ENCODE measurements at places on chromosomes 11 and 22.

- DNase-seq = no peak
Measured at GRCh38 chr11:127620671-127621070, 620.1 kb upstream of the KIRREL3 start.

DNA sequence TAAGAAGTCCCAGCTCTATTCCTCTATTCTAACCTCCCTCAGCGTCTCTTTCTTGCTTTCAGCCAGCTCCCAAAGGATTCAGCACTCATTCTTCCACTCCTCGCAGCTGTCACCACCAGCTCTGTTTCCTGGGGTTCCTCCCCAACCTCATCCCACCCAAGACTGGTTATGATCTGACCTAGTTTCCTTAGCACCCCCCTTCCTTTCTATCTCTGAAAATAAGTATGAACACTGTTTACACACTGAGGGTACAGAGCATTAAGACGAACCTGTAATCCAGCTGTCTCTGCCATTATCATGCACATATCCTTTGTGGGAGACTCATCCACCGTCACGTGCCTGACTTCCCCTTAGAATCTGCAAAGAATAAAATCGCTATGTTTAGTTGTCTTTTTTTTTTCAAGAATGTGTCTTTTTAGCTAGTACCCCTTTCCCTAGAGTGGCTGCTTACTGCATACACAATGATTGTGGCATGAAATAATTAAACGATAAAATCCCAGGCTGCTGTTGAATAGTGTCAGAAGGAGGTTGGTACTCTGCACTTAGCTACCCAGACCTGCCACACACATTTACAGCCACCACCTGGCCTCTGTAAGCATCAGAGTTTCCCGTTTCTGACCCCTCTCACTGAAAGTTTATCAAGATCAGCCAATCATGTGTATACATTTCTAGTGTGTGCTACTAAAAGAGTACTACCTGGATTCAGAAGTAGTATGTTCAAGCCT, 26.9 kb upstream of the CSTF3 start:
- no peak for DNase-seq

GRCh38 chr11:59802639-59803176, 7.9 kb downstream of the MRPL16 start:
- DNase-seq = peak; percentile 12

- no peak for DNase-seq
Measured at GRCh38 chr22:48665311-48665995, 1162.2 kb downstream of the BRD1 start.

DNA sequence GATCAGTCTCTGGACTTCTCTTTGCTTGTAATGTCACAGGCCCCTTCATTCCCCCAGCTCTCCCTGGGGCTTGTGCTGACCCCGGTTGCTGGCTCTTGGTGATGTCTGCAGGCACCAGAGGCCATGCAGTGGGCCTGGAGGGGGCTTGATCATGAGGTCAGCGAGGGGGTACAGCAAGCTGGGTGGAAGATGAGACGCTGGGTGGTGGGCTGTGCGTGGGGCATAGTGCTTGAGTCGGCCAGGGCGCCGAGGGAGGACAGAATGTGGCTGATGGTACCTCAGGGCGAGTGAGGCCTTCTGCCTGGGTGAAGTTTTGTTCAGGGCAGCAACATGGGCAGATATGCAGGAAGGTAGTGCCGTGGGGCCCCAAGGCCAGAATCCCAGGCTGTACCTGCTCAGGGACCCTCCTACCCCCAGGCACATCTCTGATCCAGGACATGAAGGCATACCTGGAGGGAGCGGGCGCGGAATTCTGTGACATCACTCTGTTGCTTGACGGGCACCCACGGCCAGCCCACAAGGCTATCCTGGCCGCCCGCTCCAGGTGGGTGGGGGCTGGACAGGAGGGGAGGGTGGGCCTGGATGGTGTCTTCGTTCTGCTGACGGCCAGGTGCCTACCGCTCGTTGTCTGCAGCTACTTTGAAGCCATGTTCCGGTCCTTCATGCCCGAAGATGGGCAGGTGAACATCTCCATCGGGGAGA, 6.4 kb downstream of the THAP7 start:
- no peak for DNase-seq

DNA sequence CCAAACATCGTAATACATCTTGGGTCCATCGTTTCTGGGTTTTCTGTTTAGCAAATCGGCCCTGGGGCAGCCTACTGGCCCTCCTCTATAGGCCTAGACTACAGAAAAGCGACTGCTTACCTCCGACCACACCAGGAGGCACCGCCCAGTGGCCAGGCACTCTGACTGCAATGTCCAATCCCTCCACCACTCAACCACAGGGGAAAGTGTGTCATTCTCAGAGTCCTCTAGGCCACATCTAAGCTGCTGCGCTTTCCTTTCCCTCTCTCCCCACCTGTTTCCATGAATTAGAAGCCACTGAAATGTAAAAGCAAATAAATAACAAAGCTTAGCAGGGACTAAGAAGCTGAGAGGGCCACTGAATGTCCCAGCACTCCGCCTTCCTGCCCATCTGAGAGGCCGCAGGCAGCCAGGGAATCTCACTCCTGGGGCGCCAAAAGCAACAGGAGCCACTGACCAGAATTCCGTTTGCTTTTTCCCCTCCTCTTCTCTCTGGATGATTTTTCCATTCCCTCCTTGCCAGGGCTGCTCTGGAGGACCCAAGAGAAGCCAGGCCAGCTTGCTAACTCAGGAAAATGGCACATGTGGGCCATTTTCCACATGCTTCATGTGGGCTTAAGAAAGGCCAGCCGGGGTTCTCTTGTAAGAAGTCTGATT, 50.1 kb upstream of the FLI1 start:
- no peak for DNase-seq

DNA sequence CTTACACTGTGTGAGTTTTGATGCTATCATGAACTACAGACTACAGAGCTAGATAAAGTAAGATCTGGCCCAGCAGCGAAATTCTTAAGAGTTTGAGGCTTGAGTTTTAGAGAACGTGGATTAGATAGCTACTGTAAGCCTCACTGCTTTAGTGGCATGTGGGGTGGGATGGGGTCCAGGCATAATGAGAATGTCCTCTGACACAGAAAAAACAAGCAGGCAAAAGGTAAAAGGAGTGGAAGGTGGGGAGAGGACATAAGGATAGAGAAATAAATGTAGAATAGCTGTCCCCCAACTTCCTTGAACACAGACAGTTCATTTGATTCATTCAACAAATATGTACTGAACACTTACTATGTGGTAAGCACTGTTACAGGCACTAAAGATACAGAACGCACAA, 324.5 kb upstream of the PITPNB start:
- no peak for DNase-seq

DNA sequence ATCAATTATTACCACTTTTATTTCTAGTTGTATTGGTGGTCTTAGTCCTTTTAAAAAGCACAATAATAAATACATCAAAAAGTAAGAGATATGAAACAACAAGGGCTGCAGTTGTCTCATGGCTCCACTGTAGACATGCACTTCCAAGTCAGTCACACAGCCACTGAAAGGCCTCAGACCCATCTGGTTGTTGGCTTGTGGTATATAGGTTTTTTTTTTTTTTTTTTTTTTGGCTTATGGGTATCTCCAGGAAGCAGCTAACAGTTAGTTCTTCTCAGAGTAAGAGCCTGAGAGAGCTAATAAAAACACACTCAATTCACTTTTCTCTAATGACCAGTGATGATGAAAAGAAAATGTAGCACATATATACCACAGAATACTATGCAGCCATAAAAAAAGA, 6.0 kb upstream of the OR52E6 start:
- DNase-seq = no peak

DNA sequence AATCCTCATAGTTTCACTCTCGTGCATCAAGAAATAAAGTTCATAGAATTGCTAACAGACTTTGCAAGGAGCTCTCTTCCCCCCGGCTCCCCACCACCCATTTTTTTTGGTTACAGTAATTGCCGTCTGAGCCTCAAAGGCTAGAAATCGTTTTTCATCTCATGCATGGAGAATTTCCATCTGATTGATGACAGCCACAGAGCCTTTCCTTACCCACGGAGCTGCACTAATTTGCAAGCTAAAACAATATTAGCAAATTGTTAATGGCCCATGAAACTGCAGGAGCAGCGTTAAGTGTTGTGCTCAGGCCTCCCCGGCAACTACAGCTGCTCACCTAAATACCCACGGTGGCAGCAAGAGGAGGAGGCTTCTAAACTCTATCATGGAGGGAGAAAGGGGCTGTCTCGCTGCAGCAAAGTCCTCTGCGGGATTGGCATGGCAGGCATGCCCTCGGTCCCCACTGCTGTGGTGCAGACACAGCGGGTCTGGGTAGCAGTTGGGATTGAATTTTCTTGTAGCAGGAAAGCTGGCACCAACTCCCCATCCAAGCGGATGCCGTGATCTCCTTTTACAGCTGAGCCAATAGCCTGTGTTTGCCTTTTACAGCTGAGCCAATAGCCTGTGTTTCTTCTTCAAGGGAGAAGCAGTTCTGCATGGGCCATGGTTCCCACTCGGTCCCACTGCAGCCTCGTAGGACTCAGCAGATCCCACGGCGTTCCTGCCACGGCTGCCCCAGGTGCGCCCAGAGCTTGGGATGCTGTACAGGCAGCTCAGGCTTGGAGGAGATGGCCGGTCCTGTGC, 412.3 kb downstream of the BRD1 start:
- DNase-seq = no peak

- no peak for DNase-seq
Measured at GRCh38 chr22:49954354-49954753, 6.2 kb upstream of the PIM3 start.

- no peak for DNase-seq
Measured at GRCh38 chr11:130918081-130918480, 1.8 kb upstream of the SNX19 start.

DNA sequence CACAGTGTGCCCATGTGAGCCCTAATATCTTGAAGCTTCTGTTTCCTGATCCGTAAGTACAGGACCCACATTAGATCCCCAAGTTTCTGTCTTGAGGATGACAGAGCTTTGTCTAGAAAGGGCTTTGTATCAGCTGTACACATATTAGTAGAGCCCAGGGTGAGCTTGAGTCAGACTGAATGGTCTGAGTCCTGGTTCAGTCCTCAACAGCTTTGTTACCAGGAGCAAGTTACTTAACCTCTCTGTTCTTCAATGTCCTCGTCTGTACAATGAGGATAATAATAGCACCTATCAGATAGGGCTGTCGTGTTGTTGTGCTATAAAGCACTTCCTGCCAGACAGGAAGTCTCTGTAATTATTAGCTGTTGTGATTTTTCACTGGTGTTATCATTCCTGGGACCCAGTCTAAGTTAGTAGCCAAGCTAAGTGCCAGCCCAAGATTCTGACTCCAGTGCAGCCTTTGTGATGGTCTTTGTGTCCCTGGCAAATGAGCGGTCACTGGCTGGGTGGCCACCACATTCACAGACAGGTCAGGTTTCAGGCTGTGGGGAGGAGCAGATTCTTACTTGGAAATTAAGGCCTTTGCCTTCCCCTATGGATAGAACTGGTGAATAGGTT, 6.8 kb downstream of the TOM1 start:
- DNase-seq = no peak

GRCh38 chr11:130945896-130946295, 29.6 kb upstream of the SNX19 start:
- DNase-seq = no peak

GRCh38 chr11:111733016-111733415, 33.2 kb downstream of the PPP2R1B start:
- DNase-seq = no peak

DNA sequence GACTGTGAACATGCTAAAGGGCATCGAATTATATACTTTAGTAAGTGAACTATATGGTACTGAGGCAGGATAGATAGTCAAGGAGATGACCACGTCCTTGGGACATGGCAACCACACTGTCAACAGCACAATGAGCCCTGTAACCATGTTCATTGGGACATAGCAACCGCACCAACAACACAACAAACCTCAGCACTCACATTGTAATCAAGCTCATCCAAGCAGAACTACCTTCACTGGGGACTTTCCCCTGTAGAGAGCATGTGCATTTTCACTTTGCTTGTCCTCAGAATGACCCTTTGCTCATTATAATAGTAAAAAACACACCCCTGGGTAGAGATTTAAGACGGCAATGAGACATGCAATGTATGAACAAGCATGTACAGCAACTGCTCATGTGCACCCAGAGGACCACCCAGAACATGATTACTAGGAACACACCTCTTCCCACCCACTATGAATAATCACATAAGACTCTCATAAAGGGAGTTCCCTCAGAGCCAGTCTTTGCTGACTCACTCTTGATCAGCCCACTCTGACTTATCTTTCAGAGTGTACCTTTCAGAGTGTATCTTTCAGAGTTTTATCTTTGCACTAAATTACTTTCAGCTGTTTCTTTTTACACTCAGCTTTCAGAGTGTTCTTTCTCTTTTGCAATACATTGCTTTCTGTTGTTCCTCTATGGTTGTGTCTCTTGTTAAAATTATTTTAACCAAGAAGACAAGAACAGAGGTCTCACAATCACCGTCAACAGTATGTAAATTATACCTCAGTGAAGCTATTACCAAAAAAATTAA, 4.1 kb upstream of the PLAAT2 start:
- peak; percentile 72 for DNase-seq

DNA sequence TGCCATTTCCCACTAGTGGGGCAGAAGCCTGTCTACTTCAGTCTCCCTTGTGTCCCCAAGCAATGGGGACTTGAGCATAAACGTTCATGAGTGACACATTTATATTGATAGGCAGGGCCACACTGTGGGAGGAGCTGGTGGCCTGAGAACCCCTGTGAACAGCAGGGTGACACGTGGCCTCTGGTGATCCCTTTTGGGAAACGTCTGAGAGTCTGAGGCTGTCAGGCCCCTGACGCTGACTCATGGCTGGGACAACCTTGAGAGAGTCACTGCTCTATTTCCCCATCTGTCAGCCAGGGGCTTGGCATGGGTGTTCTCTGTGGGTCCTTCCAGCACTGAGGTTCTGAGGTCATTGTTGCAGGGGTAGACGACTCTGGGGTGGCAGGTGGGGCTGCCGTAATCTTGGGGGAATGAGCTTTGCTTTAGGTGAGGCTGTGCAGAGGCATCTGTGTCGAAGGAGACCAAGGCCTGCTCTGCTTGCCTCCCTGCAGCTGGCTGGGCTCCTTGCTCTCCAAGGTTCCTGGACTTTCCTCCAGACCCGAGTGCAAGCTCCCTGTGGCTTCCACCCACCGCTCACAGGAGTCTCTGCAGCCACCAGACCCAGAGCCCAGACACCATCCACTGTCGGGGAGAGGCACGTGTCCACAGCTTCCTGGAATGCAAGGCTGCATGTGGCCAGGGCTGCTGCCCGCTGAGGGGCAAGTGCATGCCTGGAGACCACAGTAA, 54.7 kb downstream of the SMIM38 start:
- peak; percentile 56 for DNase-seq

DNA sequence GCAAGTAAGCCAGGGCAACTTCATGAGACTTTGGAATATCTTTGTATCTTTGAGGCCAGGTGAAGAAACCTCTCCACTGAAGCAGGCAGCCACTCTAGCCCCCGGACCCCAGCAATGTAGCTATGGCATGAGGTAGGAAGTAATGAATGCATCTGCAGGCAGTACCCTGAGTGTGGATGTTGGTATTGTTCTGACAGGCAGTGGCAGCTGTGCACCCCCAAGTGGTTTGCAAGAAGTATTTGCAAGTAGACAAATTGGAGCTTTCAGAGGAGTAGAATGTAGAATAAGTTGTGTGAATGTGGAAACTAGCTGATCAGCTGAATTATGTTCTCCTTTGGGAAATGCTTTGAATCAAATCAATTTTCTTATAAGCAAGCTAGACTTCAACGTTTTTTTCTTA, 194.4 kb upstream of the PGR start:
- DNase-seq = no peak

- no peak for DNase-seq
Measured at GRCh38 chr11:8533332-8533731, 60.7 kb downstream of the STK33 start.

- DNase-seq = no peak
Measured at GRCh38 chr11:37449146-37449545, 851.1 kb upstream of the RAG2 start.
